Activated naive CD8-positive, alpha-beta T cell treated with anti-CD3 and anti-CD28 coated beads, Interleukin-2, amount 50 U/mL, for 16 hours (primary cell): ENCODE measurements at places on chromosomes 13 and 19.

DNA sequence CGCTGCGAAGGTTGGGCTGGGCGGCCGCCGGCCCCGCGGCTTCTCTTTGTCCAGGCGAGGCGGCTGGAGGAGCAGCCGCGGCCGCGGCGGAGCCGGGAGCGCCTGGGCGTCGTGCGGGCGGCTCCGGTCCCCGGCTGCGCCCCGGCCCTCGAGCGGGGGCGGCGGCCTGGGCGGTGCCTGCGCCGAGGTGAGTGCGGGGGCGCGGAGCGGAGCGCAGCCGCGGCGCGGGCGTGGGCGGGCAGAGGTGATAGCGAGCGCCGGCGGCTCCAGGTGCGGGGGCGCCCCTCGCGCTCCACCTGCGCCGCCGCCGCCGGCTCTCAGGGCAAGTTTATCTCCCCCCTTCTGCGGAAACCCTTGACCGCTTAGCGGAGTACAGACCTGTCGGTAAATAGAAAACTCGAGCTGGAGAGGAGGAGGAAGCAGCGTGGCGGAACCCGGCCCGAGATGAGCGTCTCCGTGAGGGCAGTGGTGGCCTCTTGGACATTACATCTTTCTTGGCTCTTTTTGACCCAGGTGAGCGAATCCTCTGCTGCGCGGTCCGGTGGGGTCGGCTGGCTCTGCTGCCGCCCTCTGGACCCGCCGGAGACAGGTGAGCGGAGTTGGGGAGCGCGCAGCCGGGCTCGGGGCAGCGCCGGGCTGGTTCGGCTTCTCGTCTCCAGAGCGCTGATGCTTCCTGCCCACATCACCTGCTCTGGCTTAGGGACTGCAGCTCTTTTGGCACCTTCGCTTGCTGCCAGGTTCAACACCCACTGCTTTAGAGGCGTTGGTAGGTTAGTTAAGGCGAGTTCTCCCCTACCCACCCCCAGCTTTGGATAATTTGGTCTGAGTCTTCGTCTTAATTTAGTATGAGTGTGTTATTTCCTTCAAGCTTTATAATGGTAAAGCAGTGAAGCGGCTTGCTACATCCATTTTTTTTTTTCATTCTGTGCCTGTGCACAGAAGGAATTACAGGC, at the start of gene MTUS2:
Gene MTUS2 (plus strand): TSS at position 241 of the 953 bp plus-strand sequence.
- DNase-seq, result no peak

DNA sequence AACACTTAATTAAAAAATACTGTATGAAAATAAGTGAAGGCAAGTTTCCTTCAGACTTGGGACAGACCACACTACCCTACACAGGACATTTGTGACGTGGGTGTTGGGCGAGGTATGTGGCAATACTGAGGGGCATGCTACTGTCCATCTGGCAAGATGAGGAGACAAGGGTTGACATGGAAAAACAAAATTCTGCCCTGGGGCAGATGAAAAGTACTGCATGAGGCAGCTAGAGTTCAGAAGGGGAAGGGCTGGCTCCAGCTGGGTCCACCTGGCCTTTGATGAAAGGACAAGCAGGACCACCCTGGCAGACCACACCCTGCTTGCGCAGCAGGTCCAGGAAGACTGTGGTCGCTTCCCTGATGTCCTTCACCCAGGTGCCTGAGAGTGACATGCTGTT, 43.2 kb downstream of the LATS2 start:
- no peak for DNase-seq

- DNase-seq, result no peak
Measured at GRCh38 chr13:25800523-25800922, 251.3 kb downstream of the SHISA2 start.

DNA sequence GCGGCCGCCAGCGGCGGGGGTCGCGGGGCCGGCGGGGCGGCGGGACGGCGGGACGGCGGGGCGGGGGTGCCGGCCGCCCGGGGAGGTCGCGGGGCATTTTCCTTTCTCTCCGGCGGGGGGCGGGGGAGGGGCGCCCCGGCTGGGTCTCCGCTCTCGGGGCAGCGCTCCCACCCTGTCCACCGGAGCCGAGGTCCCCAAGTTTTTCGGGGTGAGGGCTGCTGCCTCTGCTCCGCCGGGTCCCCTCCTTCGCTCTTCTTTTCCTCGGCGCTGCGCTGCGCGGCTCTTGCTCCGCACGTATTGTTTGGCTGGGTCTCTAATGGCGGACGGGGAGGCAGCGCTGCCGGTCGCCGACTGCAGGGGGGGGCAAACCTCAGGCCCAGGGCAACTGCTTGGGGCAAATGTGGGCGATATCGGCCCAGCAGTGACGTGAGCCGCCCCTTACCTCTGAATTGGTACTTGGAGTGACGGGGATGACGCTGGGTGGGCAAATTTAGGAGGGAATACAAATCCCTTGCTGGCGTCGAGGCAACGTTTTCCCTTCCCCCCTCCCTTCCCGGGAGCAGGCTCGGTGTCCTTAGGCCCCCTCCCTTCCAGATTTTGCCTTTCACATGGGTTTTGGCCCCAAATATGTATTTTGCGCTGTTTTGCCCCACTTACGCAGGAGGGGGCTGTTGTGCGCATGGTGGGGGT, 759 bp downstream of the ZMYM2 start:
- peak; percentile 25 for DNase-seq

- no peak for DNase-seq
Measured at GRCh38 chr19:44807162-44807561, 1.7 kb upstream of the BCAM start.

DNA sequence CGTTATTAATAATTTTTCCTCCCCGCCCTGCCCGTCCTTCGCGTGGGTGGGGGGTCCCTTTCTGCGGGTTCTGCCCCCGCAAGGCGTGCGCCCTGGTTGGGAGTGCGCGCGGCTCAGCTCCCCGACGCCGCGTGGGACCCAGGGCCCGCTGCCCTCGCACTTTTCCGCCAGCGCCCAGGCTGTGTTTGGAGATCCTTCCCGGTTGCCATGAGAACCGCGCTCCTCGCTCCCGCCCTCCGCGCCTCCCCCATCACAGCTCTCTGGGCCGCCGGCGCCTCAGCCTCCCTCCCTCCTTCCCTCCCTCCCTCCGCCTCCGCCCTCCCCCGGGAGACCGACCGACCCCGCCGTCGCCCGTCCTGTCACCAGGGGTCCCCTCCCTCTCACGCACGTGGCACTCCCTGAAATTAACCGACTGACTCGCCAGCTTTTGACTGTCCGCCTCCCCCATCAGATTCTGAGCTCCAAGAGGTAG, 2.4 kb upstream of the SSBP4 start:
- DNase-seq, result no peak

DNA sequence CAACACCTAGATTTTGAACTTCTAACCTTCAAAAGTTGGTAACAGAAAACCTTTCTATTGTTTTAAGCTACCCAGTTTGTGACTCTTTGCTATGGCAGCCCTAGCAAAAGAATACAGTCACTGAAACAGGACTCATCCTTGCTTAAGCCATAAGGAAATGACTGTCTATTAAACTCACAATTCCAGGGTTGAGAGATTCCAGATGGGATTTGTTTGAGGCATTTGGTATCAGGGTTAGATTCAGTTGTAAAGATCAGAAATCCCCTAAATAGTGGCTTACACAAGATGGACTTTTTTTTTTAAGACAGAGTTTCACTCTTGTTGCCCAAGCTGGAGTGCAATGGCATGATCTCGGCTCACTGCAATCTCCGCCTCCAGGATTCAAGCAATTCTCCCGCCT, 41.1 kb upstream of the RGCC start:
- DNase-seq, result no peak

DNA sequence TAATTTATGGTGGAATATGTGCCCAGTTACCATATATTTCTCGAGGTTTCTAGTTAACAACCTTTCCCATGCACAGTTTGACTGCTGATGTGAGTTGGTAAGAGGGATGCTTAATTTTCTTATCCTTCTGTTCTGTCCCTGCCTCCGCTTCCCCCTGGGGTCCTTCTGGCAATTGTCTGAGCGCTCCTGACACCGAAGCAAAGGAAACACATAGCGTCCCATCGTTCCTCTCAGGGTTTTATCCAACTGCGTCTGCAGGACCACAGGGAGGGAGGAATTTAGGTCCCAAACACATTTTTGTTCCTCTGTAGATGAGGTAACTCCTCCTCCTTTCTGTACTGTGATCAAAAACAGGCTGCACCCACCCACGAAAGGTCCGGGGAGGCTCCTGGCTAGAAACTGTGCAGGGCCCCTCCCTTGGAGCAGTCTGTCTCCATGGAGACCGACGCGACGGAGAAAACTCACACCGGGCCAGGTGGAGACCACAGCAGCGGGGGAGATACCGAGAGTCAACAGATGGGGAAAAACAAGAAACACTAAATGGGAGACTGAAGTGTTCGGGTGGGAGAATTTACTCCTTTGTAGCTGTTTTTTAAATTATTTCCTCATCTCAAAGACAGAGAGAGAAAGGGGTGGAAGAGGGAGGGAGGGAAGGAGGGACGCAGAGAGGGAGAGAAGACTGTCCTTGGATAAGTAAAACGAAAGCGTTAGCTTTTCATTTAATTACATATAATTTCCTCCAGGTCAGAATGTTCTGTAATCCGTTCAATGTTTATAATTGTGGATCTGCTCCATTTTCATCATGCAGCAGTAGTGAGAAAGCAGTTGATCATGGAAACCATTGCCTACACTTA, 191.8 kb upstream of the NBEA start:
- no peak for DNase-seq

DNA sequence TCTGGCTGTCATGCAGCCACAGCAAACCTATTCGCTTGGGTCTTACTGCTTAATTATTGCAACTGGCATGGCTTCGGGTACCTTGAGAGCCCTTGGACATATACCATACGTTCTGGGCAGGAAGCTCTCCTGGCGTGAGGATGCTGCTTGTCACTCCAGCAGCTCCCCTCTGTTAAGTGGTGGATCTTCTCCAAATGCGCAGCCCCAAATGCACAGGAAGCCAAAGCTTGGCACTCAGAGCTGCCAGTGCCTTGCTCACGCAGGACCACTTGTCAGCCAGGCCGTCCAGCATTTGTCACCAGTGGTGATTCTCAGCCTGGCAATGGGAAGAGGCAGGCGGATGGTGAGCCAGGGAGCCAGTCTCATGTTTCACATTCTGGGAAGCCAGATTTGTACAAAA, 158.6 kb downstream of the KATNAL1 start:
- no peak for DNase-seq

- no peak for DNase-seq
Measured at GRCh38 chr13:24270639-24271141, 38.7 kb upstream of the C1QTNF9 start.

- no peak for DNase-seq
Measured at GRCh38 chr13:49859560-49859959, 67.1 kb upstream of the KPNA3 start.

DNA sequence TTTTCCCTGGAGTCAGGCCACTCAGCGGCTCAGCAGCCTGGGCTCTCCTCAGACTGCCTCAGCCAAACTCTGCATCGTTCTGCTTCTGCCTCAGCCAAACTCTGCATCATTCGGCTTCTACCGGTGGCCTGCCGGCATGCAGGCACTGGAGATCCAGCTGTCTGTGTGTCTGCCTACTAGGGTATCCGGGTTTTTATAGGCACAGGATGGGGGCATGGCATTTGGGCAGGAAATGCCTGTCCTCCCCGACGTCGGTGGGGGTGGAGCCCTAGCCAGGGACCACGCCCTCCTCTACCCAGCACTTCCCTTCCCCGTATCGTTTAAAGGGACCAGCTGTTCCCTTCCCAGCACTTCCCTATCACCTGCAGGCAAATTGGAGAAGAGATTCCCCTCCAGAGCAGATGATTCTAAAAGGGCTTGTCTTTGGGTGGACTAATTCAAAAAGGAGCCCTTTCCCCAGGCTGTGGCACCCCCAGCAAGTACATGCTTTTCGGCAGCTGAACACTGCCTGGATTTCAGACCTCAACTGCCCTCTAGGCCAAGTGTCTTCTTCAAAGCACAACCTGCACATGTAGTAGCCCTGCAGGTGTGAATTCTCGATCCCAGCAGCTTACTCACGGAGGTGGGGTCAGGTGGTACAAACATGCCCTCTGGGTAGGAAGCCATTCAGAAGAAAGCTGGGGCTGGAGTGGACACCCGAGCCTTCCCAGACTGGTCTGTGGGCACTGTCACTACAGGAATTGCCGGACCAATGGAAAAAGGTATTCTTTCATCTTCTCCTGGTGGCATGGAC, 25.4 kb upstream of the GPR12 start:
- DNase-seq, result peak; percentile 9

GRCh38 chr13:22800526-22801401, 380.0 kb upstream of the SGCG start:
- no peak for DNase-seq

DNA sequence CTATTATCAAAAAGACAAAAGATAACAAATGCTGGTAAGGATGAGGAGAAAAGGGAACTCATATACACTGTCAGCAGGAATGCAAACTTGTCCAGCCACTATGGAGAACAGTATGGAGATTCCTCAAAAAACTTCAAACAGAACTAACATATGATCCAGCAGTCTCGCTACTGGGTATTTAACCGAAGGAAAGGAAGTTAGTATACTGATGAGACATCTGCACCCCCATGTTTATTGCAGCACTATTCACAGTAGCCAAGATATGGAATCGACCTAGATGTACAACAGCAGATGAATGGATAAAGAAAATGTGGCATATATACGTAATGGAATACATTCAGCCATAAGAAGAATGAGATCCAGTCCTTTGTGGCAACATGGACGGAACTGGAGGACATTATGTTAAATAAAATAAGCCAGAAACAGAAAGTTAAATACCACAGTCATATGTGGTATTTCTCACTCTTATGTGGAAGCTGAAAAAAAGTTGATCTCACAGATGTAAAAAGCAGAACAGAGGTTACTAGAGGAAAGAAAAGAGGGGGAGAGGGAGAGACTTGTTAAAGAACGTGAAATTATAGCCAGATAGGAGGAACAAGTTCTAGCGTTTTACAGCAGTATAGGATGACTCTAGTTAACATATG, 83.2 kb downstream of the RUBCNL start:
- DNase-seq, result no peak

GRCh38 chr13:51033421-51034185, 77.5 kb downstream of the C13orf42 start:
- no peak for DNase-seq

GRCh38 chr13:80835902-80836301, 495.0 kb upstream of the SPRY2 start:
- no peak for DNase-seq

GRCh38 chr13:93698016-93698613, 471.5 kb downstream of the GPC6 start:
- DNase-seq, result no peak

DNA sequence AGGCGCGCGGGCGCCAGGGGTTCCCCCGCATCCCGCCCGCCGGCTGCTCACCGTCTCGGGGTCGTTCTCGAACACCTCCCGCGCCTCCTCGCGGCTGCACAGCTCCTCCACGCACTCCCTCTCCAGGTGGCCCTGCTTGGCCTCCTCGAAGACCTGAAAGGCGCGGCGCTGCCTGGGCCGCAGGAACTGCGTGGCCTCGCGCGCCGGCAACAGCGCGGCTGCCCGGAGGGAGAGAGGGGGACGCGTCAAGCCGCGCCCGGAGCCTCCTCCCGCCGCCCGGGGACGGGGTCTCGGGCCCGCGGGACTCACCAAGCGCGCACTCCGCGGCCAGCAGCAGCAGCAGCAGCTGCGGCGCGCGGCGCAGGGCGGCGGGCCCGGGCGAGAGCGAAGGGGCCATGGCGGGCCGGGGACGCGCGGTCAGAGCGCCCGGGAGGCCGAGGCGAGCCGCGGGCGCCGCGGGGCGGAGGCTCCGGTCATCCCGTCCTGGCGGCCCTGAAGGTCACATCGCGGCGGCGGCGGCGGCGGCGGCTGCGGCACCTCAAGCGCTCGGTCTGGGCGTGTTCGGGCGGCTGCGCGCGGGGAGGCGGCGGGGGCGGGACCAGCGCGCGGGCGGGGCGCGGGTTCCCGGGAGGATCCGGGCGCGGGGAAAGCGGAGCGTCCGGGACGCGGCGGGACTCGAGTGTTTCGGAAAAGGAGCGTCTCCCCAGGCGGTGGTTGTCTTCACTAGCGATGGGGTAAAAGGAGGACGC, at the start of gene GAS6:
Gene GAS6 (minus strand): TSS at position 553 of the 749 bp plus-strand sequence. CDS start 156 bp downstream, at position 397.
- DNase-seq, result no peak

- DNase-seq, result no peak
Measured at GRCh38 chr19:48190288-48190884, 19.9 kb downstream of the ZSWIM9 start.
